ENCODE measurements at places on chromosomes 11 and 22.

DNA sequence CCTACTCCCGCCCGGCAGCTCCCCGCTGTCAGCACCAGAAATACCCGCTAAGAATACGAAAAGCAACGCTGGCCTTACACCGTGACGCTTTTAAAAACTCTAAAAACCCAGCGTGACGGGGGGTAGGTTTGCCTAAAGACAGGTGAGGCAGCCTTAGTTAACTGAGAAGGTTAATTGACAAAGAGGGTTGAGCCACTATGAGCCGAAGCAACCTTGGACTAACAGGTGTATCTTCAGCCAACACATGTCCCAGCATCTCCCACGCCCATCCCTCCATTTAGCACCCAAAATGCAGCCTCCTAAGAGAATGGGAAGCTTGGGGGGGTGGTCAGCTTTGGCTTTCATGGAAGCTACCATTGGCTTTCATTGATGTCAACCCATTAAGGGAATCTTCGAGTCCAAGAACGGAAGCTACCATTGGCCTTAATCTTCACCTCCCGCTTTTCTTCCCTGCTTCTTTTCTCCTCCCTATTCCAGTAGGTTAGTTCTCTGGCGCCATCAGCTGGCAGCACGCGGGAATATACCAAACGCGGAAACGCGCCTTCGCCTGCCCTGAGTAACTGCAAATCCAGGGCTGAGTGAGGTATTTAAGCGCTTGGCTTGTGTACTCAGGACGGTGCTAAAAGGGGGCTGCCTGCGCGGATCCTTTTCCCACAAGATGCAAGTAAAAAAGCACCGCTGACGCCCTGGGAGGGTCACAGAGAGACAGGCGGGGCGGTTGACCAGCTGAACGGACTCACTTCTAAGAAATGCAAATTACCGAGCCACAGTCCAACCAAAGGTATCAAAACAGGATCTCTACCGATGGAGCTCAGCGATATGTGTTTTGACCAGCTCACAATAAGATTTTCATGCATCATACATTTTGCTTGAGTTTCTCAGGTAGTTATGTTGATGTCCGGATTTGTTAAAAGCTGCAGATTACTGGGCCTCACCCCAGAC lies 38.5 kb upstream of the GLYATL1 start:
- no peak for DNase-seq

- no peak for DNase-seq
Measured at GRCh38 chr11:113408887-113409286, 21.3 kb downstream of the ANKK1 start.

DNA sequence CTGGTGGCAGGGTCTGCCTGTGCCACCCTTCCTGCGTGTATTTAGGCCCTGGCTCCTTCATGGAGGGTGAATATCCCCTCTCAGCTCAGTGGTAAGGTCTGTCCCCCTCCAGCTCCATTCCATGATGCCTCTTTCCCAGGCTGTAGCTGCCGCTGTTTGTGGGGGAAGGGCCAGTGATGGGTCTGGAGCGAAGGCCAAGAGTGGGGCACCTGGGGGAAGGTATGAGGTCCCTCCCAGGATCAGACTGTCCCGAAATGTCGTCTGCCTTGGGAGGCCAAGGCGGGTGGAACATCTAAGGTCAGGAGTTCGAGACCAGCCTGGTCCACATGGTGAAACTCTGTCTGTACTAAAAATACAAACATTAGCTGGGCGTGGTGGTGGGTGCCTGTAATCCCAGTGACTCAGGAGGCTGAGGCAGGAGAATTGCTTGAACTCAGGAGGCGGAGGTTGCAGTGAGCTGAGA lies 1.1 kb downstream of the CD151 start:
- no peak for DNase-seq

- DNase-seq: no peak
Measured at GRCh38 chr11:134501406-134502152, 89.5 kb upstream of the B3GAT1 start.

DNA sequence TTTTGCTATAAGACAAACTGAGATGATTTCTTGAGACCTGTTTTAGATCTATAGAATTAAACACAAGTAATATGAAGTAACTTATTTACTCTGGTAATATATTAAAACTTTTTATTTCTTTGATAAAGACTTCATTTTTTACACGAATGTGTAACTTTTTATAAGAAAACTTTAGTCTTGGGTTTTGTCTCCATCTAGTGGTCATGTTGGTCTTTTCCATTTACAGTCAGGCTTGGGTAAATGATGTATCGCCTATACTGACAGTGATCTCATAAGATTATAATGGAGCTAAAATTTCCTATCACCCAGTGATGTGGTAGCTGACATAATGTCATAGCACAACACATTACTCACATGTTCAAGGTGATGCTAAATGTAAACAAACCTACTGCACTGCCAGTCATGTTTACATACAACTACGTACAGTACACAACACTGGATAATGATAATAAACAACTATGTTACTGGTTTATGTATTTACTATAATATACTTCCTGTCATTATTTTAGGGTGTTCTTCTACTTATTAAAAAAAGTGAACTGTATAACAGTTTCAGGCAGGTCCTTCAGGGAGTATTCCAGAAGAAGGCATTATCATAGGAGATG lies 7.5 kb upstream of the C11orf97 start:
- no peak for DNase-seq

GRCh38 chr11:59144096-59144495 lies 1.4 kb downstream of the FAM111A start:
- DNase-seq: no peak

- peak; percentile 93 for DNase-seq
Measured at GRCh38 chr22:20429254-20430100, 8.1 kb downstream of the SCARF2 start.

DNA sequence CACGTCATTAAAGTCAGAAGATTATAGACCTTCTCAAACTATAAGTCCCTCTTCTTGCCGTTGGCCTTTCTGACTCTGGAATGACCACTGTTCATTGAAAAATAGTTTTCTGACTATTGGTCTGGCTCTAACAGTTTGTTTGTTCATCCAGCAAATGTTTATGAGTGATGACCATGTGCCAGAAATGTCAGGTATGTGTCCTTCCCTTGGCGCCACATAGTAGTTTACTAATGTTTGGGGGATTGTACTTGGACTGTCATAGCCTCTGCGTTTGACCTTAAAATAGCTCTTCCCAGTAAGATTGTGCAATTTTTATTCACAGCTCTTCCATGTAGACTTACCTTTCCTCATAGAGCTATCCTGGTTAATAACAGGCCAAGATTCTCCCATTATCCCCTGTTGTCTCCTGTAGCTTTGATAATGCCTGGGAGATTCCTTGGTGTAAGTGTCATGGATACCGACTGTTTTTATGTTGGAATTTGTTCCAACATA lies 13.7 kb downstream of the MCAM start:
- no peak for DNase-seq

- no peak for DNase-seq
Measured at GRCh38 chr11:73410627-73411026, 34.4 kb downstream of the RELT start.

DNA sequence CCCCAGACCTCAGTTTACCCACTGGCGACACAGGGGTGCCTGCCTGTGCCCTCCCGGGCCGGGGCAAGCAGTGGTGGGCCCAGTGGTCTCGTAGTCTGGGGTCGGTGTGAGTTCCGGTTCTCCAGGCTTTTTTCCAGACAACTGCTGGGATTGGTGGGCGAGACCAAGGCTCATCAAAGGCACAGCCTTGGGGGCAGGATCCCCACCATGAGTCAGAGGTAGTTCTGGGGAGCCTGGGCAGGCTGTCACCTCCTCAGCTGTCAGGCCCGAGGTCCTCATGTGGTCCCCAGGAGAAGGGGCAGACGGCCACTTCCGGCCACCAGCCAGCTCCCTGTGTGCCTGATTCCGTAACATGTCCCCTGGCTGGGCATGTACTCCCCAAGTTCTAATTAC lies 827 bp upstream of the MUC2 start:
- DNase-seq: peak; percentile 50

- peak; percentile 34 for DNase-seq
Measured at GRCh38 chr11:71173709-71174108, 78.7 kb downstream of the SHANK2 start.

- peak; percentile 90 for DNase-seq
Measured at GRCh38 chr22:20456064-20456721, 18.6 kb upstream of the SCARF2 start.

GRCh38 chr11:44863231-44863630 lies 87.5 kb downstream of the TP53I11 start:
- DNase-seq: no peak

DNA sequence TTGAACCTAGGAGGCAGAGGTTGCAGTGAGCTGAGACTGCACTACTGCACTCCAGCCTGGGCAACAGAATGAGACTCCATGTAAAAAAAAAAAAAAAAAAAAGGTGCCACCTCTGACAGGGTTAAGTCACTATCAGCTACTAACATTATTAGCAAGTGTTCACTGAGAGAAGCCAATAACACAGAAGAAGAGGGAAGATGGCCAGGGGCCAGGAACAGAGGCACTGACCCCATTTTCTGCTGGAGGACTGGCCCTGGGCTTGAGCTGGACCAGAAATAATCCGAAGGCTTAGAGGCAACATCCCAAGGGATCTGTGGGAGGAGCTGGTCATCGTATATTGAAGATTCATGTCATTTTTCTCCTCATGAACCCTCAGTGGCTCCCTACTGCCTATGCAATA lies 5.0 kb downstream of the SLC5A1 start:
- DNase-seq: no peak

- no peak for DNase-seq
Measured at GRCh38 chr11:112339566-112339965, 78.9 kb upstream of the PLET1 start.

DNA sequence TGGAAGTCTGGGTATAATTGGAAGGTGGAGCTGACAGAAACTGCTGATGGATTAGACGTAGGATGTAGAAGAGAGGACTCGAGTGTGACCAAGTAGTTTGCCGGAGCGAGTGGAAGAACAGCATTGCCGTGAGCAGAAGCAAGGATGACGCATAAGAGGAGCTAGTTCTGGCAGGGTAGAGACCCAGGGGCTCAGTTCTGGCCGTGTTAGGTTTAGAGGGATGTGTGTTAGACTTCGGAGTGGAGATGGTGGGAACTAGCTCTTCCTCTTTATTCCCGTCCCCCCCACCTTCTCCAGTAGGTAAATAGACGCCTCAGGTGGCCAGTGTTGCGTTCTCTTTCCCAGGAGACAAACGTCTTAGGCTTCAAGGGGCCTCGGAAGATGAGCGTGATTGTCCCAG lies 19.1 kb downstream of the TUB start:
- DNase-seq: peak; percentile 47

DNA sequence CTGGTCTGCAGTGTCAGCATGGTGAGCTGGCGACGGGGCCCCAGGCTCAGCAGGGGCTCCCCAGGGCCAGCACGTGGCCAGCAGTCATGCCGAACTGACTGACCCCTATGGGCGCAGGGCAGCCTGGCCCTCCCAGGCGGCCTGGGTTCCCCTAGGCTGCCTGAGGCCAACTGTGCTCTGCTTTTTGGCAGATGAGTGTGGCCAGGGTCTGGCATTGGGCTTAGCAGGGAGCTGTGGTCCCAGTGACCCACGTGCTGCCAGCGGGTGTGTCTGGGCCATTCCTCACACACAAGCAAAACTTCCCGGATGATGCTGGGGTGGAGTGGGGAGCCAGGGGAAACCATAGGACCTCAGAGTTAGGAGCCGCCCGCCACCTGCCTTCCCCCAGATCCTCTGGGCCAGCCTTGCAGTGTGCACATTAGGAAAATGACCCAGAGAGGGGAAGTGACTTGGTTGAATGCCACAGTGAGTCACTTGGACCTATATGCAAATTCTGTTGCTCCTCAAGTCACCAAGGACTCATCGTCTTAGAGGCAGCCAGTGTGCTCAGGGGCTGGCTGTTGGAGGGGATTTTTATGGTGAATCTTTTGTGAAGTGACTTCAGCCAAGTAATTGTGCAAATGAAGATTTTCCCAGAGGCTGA lies 6.5 kb downstream of the ADORA2A start:
- DNase-seq: no peak

GRCh38 chr11:118899706-118900360 lies 16.1 kb downstream of the CXCR5 start:
- no peak for DNase-seq

- DNase-seq: peak; percentile 66
Measured at GRCh38 chr11:88886796-88887195, 179.0 kb downstream of the GRM5 start.

GRCh38 chr11:82176365-82176764 lies 557.3 kb downstream of the FAM181B start:
- no peak for DNase-seq

- no peak for DNase-seq
Measured at GRCh38 chr11:78244546-78245255, 56.0 kb downstream of the USP35 start.

- DNase-seq: no peak
Measured at GRCh38 chr11:18324381-18324780, 2.0 kb downstream of the GTF2H1 start.

- DNase-seq: no peak
Measured at GRCh38 chr11:24478718-24479117, 18.1 kb upstream of the LUZP2 start.

DNA sequence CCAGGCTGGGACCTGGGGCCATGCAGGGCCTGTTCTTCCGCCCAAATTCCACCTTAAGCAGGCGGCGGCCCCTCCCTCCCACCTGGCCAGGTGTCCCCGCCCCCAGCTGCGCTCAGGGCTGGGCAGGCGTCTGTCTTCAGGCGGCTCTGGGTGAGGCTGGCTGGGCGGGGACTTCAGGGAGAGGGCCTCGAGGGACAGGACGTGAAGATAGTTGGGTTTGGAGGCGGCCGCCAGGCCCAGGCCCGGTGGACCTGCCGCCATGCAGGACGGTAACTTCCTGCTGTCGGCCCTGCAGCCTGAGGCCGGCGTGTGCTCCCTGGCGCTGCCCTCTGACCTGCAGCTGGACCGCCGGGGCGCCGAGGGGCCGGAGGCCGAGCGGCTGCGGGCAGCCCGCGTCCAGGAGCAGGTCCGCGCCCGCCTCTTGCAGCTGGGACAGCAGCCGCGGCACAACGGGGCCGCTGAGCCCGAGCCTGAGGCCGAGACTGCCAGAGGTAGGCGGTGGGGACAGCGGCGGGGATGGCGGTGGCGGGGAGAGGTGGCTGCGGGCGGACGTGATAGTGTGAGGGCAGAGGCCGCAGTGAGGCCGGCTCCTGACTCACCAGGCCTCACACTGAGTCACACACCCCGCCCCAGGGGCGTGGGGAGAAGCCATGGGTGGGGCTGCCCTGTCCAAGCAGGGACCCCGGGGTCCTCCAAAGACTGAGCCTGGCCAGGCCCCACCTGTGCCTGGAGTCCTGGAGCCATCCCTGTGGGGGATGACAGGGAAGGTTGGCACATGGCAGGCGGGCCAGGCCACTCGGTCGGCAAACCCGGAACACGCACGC lies at the start of gene PKP3:
Gene PKP3 (plus strand): TSS at position 176 of the 824 bp plus-strand sequence. CDS start 84 bp downstream, at position 260.
- no peak for DNase-seq

DNA sequence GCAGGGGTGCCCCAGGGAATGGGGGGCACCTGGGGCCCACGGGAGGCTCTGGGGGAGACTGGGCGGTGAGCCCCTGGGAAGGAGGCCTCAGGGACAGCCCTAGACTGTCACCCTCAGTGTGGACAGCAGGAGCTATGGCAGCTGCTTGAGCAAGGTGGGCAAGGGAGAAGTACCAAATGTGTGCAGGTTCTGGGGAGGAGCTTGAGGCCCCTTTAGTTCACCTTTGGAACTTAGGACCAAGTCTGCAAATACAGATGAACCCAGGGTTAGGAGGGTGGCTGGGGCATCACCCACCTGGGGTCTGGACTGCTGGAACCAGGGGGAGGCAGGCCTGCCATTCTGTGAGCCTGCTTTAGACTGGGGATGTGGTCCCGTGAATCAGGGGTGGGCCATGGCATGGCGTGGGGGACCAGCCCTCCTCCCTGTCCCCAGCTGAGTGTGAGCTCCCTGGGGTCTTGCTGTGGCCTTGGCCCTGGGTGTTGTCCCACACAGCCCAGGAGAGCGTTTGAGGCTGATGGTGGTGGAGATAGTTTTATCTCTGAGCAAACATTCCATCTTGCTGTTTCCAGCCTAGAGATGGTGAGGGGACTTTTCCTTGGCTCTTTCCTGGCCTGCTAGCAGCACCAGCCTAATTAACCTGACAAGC lies 122.3 kb downstream of the KCNQ1 start:
- DNase-seq: peak; percentile 58

- DNase-seq: peak; percentile 38
Measured at GRCh38 chr11:45646275-45646927, 19.0 kb downstream of the CHST1 start.

All from activated effector memory CD4-positive, alpha-beta T cell treated with anti-CD3 and anti-CD28 coated beads, Interleukin-2, amount 50 U/mL, for 16 hours (primary cell).